ENCODE measurements at places on chromosomes 13 and 19.

DNA sequence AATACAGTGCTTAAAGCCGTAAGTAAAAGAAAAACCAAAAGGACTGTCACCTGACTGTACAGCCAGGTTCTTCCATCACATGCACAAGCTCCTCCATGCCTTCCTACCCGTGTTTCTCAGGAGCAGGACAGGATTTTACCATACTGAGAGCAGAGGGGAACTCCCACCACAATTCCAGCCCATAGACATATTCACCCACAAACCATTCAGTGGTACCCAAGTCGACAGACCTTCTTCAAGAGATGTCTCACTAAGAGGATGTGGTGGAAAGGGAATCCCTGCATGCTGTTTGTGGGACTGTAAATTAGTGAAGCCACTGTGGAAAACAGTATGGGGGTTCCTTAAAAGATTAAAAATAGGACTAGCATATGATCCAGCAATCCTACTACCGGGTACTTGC lies 66.9 kb upstream of the DOCK9 start:
- no peak for DNase-seq
- H3K27ac ChIP-seq: no peak overlapping the region
- no peaks in the 10 kb centered on the region for H3K27me3 ChIP-seq
- peaks cover 66% of the 10 kb centered on the region for H3K4me1 ChIP-seq
- H3K4me3 ChIP-seq: no peak overlapping the region

DNA sequence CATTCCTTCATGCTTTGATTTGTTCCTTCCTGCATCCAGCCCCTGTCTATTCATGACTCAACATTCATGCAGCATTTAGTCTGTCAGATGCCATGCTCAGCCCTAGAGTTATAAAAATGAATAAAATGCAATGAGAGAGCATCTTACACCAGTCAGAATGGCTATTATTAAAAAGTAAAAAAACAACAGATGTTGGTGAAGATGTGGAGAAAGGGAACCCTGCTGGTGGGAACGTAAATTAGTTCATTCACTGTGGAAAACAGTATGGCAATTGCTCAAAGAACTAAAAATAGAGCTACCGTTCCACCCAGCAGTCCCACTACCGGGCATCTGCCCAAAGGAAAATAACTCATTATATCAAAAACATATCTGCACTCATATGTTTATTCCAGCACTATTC lies 70.0 kb upstream of the GTF3A start:
- no peak overlapping the region for H3K27ac ChIP-seq
- no peak for DNase-seq
- H3K36me3 ChIP-seq: no peaks in the 10 kb centered on the region

GRCh38 chr19:46574533-46574932 lies 26.6 kb upstream of the CALM3 start:
- DNase-seq: no peak
- H3K4me1 ChIP-seq: no peaks in the 10 kb centered on the region
- H3K27me3 ChIP-seq: no peaks in the 10 kb centered on the region

DNA sequence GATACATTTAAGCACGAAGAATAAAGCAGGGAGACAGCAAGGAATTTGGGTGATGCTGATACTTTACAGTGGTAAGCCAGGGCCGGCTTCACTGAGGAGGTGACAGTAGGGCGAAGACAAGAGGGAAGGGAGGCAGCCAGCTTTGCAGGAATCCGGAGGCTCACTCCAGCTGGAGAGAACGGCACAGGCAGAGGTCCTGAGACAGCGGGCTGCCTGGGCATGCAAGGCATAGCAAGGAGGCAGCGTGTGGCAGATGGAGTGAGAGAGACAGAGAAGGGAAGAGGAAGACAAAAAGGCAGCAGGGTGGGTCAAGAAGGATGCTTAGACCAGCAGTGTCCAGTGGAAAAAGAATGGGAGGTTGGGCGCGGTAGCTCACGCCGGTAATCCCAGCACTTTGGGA lies 83.2 kb upstream of the WASF3 start:
- H3K4me1 ChIP-seq: no peaks in the 10 kb centered on the region
- H3K36me3 ChIP-seq: no peaks in the 10 kb centered on the region
- no peak overlapping the region for H3K4me3 ChIP-seq
- DNase-seq: no peak
- no peak overlapping the region for H3K27ac ChIP-seq

GRCh38 chr19:4748185-4748584 lies 24.5 kb upstream of the DPP9 start:
- no peaks in the 10 kb centered on the region for H3K36me3 ChIP-seq
- H3K4me1 ChIP-seq: peaks cover 9% of the 10 kb centered on the region
- DNase-seq: no peak
- H3K27me3 ChIP-seq: peaks cover 10% of the 10 kb centered on the region
- no peak overlapping the region for H3K27ac ChIP-seq
- no peak overlapping the region for H3K4me3 ChIP-seq

GRCh38 chr19:17719730-17720400 lies 585 bp downstream of the MAP1S start:
- no peak overlapping the region for H3K27ac ChIP-seq
- H3K27me3 ChIP-seq: no peaks in the 10 kb centered on the region
- H3K36me3 ChIP-seq: no peaks in the 10 kb centered on the region
- H3K4me3 ChIP-seq: peak overlapping the region; percentile 99
- DNase-seq: peak; percentile 34
- H3K4me1 ChIP-seq: peaks cover 25% of the 10 kb centered on the region

DNA sequence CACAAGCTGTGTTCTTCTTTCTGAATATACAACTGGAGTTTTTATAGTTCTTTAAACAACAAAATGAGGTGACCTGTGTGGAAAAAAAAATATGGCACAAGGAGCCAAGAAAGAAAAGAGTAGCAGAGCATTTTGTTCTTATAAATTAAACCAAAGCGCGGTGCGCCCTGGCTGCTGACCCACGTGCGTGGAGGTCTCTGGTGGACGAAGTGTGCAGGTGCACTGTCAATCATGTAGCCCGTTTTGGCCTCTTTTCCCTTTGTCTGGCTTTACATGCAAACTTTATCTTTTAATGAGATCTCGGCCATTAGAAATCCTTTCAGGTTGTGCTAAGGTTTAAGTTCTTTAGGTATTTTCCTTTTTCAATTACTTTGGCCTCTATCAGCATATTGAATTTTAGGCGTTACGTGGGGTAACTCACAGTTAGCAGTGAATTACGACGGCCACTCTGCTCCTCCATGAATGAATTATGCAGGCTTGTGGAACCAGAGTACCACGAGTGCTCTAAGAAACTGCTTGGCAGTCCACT lies 443.9 kb upstream of the SLC10A2 start:
- H3K27me3 ChIP-seq: no peaks in the 10 kb centered on the region
- H3K27ac ChIP-seq: no peak overlapping the region
- H3K4me3 ChIP-seq: no peak overlapping the region
- H3K36me3 ChIP-seq: no peaks in the 10 kb centered on the region

GRCh38 chr13:71672512-71672911 lies 194.5 kb downstream of the DACH1 start:
- DNase-seq: peak; percentile 3
- no peaks in the 10 kb centered on the region for H3K36me3 ChIP-seq
- no peaks in the 10 kb centered on the region for H3K27me3 ChIP-seq

DNA sequence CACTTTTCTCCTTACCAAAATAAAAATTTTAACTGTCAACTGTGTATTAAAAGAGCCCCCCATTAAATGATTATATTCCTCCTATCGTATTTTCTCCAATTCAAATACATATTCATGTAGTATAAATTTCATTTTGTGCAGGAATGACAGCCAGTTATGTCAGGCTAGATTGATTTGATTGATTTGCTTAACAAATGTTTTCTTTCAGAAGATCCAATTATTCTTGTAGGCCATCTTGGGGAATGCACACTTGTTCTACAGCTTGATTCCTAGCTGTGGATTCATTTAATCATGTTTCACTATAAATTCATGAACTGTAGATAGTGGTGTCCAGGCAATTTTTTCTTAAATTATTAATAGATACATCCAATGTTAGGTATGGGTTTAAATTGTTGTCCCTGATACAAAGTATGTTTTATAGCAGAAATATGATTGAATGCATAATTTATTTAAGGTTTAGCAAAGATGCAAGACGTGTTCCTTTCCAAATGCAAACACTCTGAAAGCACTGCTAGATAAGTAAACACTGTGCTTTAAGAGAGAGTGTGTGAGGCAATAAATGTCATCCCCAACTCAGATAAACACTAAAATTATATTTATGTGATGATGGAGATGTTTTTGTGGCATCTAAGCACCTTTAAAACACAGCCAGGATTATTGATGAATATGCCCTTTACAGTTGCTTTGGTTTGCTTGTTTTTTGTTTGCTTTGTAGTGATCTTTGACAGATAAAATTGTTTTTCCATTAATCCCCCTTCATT lies 531.1 kb downstream of the DCT start:
- no peaks in the 10 kb centered on the region for H3K36me3 ChIP-seq
- H3K4me3 ChIP-seq: no peak overlapping the region
- H3K27ac ChIP-seq: no peak overlapping the region
- no peaks in the 10 kb centered on the region for H3K4me1 ChIP-seq
- DNase-seq: no peak
- no peaks in the 10 kb centered on the region for H3K27me3 ChIP-seq

DNA sequence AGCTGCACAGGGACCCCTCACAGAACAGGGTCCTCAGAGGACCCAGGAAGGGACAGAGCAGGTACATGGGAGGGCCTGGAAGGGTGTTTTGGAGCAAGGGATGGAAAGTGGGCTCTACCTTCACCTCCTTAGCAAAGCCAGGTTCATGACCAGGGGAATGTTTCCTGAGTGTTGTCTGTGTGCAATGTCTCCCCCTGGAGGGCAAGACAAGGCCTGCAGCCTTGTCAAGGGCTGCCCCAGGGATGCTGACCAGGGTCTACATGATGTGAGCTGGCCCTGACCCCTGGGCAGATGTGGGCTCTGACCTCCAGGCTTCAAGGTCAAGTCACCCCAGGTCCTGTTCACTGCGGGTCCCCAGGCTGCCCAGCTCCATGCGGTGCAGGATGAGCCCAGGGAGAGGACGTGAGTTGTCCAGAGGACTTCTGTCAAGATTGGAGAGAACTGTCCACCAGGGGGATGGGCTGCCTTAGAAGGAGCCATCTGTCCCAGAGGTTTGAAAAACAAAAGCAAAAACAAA lies 1.0 kb upstream of the CEACAM1 start:
- no peaks in the 10 kb centered on the region for H3K27me3 ChIP-seq
- H3K36me3 ChIP-seq: no peaks in the 10 kb centered on the region
- no peak overlapping the region for H3K27ac ChIP-seq
- H3K4me3 ChIP-seq: no peak overlapping the region
- DNase-seq: peak; percentile 71

DNA sequence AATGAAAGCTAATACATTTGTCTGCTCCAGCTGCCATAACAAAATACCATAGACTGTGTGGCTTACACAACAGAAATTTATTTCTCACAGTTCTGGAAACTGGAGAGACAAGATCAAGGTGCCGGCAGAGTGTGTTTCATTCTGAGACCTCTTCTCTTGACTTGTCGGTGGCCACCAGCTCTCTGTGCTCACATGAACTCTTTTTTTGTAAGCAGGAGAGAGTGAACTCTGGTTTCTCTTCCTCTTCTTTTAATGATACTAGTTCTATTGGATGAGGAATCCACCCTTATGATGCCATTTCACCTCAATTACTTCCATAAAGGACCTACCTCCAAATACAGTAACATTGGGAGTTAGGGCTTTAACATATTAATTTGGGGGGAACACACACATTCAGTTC lies 11.7 kb downstream of the KCTD12 start:
- no peak overlapping the region for H3K4me3 ChIP-seq
- no peaks in the 10 kb centered on the region for H3K36me3 ChIP-seq
- no peak for DNase-seq
- H3K27me3 ChIP-seq: no peaks in the 10 kb centered on the region
- H3K4me1 ChIP-seq: peaks cover 25% of the 10 kb centered on the region
- no peak overlapping the region for H3K27ac ChIP-seq

GRCh38 chr19:23991170-23991569 lies 76.5 kb downstream of the ZNF726 start:
- H3K27ac ChIP-seq: no peak overlapping the region
- peaks cover 11% of the 10 kb centered on the region for H3K4me1 ChIP-seq
- DNase-seq: peak; percentile 98
- no peaks in the 10 kb centered on the region for H3K27me3 ChIP-seq
- H3K36me3 ChIP-seq: no peaks in the 10 kb centered on the region

DNA sequence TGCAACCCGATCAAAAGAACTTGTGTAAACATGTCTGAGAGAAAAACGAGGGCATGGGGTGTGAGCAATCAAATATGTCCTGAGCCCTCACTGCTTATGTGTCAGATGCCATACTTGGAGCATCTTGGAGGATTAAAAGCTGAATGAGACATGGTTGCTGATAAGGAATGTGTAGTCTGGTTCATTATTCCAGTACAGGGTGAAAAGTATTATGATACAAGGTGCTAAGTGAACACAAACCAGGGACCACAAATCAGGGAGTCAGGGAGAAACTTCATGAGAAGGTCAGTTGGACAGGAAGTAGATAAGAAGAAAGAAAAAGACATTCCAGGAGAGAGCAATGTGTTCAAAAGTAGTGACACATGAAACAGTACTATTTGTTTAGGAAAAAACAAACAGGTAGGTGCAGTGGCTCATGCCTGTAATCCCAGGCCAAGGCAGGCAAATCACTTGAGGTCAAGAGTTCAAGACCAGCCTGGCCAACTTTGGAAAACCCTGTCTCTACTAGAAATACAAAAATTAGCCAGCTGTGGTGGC lies 2.0 kb upstream of the RCBTB1 start:
- peaks cover 27% of the 10 kb centered on the region for H3K4me1 ChIP-seq
- H3K4me3 ChIP-seq: no peak overlapping the region
- H3K36me3 ChIP-seq: no peaks in the 10 kb centered on the region
- peak; percentile 29 for DNase-seq
- H3K27ac ChIP-seq: peak overlapping the region; percentile 13
- no peaks in the 10 kb centered on the region for H3K27me3 ChIP-seq

DNA sequence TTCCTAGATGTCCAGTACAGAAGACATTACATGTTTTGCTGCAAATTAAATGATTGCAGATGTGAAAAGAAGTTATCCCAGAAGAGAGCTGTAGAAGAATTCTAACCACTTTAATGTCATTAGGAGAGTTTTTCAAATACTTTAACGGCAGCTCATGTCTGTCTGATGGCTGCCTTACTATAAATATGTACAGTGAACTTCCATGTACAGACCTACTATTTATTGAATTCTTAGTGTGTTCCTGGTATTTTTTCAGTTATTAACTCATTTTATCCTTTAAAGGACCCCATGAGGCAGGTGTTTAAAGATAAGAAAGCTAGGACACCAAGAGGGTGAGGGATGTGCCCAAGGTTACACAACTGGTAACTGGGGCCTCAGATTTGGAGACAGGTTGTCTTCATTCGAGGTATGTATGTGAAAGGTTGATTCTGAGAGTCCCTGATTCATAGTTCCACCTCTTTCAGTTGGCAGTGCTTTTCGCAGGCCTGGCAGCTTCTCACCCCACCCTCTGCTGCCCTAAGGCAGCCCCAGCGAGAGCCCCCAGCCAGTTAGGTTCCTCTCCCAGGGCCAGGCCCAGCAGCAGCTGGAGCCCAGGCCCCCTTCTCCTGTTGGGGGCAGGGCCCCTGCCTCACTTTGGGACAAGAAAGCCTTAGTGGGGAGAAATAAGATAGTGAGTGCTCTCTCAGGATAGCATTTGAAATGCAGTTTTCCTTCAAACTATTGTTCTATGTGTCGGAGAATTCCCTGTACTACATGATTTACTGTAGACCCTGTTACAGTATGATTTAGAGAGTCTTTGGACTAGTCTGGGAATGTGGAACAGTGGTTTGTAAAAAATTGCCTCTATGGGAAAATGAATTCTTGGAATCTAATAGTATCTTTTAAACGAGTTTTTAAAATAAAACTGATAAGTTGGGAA lies 67.7 kb upstream of the TEX29 start:
- no peak for DNase-seq
- no peak overlapping the region for H3K27ac ChIP-seq
- no peak overlapping the region for H3K4me3 ChIP-seq
- H3K36me3 ChIP-seq: no peaks in the 10 kb centered on the region
- no peaks in the 10 kb centered on the region for H3K4me1 ChIP-seq

Measured in PC-3 (cell line).